ENCODE measurements at places on chromosomes 13 and 19. TPM values are rescaled to one million over a fixed set of nuclear protein-coding genes. Genes with fewer than 3 reads are reported as not detected.
A peak's percentile ranks its signal among the peaks of the same experiment; 100 is the strongest.

GRCh38 chr13:29903996-29904395 is 53.6 kb upstream of the UBL3 start:
- DNase-seq, result no peak

- no peak for DNase-seq
Measured at GRCh38 chr19:32543115-32543900, 37.7 kb upstream of the PDCD5 start.

GRCh38 chr13:97932647-97933046 is 20.8 kb upstream of the IPO5 start:
- DNase-seq, result no peak

- no peak for DNase-seq
Measured at GRCh38 chr19:49793561-49793840, 19.6 kb downstream of the FUZ start.

GRCh38 chr13:104875038-104875754 is 1660.3 kb downstream of the EFNB2 start:
- no peak for DNase-seq

DNA sequence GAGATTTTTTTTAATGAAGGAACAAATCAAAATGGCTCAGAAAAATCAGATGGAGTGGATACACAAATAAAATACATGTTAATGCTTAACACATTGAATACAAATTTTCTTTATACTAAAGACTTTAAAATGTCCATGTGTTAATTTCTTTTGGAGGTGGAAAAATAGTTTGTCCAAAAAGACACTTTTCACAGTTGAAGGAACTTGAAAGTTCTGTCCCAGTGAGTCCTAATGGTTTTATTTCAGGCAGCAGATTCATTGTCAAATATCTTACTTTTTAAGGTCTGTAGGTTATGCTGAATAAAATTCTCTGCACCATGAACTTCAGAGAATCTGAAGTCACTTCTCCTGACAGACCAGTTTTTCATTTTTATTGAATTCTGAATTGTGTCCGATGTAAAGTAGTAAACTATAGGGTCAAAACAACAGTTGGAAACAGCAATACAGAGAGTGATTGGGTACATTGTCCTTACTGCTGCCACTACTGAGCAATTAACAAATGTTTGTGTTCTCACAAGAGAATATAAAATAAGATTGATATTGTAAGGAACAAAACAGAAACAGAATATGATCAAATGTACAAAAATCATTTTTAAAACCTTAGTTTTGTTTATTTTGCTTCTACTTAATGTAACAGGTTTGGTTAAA is 1.6 kb downstream of the LPAR6 start:
- DNase-seq, result no peak

GRCh38 chr13:44903574-44903985 is 85.7 kb downstream of the NUFIP1 start:
- peak; percentile 61 for DNase-seq

DNA sequence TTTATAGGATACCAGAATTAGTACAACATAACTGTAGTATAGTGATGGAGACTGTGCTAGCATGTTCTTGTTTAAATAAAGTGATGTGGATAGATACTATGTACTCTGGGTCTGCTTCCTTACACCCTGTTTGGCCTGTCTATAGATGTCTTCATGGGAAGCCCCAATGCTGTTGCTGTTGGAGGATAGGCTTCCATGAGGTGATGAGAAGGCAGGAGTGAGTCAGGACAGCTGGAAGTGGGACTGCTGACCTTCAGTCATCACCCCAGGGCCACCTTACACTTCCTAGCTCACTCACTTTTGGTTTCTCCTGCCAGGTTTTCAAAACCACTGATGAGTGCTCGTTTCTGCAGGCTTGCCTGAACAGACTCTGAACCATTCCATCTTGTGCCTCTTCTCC is 4.2 kb downstream of the KCTD4 start:
- no peak for DNase-seq

- DNase-seq, result no peak
Measured at GRCh38 chr19:51227966-51228365, 3.1 kb downstream of the CD33 start.

The ESD gene
- total RNA-seq, result 122 TPM

The PGLYRP2 gene
- total RNA-seq, result not detected

The SRRM5 gene
- total RNA-seq, result 0.42 TPM

The ZNF235 gene
- total RNA-seq, result 3.1 TPM

Data from colonic mucosa (tissue), 4 donors.